Activated CD4-positive, alpha-beta T cell treated with anti-CD3 and anti-CD28 coated beads, Interleukin-10, Interleukin-2, amounts not matched to agents 100 ng/mL and 50 ng/mL, durations not matched to agents 16 hours and 8 hours (primary cell): ENCODE measurements at places on chromosomes 5 and 9.

DNA sequence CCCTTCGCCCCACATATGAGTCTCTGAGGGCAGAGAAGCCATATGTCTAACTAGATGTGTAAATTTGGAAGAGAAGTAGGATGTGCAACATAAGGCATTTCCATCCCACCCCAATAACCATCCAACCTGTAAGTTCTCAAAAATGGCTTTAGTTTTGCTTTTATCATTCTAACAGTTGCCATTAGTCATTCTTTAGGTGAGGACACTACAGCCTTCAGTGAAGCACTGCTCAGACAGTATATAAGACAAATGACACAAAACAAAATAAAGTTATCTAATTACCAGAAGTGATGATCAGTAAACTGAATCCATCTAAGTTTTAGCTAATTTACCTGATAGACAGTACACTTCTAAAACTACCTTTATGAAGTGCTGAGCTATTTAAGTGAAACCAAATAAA lies 23.9 kb downstream of the MLLT3 start:
- DNase-seq, result no peak

- DNase-seq, result peak; percentile 84
Measured at GRCh38 chr5:69334793-69335268, 2.2 kb upstream of the CCDC125 start.

DNA sequence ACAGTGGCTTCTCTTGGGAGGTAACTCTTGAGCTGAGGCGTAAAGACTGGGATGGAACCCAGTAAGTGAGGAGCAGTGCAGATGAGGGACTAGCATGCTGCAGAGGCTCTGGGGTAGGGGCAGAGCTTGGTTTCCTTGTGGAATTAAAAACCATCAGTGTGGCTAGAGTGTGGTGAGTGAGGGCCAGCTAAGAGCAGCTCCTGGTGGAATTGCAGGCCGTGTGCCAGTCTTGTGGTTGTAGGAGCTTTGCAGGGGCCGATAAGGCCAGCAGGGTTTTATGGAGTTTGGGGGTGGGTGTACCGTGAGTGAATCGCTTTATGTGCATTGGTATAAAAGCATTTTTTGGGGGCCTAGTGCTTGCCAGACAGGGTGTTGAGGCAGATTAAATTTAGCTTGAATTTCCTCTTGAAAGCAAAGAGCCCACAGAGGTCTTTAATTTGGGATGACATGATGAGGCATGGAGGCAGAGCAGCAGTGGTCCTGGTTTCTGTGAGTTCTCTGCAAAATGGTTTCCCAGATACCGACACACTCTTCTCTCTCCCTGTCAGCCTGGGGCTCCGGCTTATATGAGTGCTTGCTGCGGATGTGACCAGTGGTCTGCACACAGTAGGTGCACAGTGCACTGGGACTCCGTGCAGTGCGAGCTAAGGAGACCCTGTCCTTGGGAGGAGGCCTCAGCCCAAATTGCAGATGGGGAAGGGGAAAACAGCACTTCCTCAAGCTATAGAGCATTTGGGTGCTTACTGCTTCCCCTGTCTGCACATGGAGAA lies 176.4 kb upstream of the PITX1 start:
- no peak for DNase-seq

DNA sequence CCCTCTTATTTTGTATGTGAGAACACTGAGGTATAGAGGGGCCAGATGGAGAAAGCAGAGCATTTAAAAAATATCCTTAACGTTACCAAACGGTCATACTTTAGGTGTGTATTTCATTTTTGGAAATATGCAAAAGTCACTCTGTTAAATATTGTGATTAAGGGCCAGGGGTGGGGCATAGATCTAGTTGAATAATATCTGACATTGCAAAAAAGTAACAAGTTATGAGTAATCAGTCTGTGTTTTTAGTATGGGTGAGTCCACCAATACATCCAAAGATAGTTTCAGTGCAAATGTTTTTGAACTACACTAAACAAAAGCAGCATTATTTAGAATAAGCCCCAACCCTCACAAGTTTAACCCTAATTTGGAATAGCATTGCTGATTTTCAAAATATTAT lies 45.3 kb upstream of the CCDC112 start:
- DNase-seq, result no peak

- no peak for DNase-seq
Measured at GRCh38 chr9:120875643-120875953, 1.4 kb downstream of the PHF19 start.

- DNase-seq, result no peak
Measured at GRCh38 chr5:10678244-10678643, 82.8 kb downstream of the DAP start.

DNA sequence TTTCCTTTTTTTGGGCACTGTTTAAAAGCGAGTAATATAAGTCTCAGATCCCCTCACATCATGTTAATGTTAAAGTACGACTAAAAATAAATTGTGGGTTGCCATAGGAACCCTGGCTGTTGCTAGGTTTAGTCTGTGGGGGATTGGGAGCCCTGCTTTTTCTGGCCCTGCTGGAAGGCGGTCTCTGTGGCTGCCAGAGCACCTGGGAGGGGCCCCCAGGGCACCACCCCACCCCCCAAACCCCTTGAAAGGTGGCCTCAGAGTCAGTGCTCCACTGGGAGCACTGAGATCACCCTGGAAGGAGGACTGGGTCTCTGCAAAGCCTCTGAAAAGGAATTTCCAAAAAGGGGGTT lies 66.2 kb upstream of the NEURL1B start:
- no peak for DNase-seq

DNA sequence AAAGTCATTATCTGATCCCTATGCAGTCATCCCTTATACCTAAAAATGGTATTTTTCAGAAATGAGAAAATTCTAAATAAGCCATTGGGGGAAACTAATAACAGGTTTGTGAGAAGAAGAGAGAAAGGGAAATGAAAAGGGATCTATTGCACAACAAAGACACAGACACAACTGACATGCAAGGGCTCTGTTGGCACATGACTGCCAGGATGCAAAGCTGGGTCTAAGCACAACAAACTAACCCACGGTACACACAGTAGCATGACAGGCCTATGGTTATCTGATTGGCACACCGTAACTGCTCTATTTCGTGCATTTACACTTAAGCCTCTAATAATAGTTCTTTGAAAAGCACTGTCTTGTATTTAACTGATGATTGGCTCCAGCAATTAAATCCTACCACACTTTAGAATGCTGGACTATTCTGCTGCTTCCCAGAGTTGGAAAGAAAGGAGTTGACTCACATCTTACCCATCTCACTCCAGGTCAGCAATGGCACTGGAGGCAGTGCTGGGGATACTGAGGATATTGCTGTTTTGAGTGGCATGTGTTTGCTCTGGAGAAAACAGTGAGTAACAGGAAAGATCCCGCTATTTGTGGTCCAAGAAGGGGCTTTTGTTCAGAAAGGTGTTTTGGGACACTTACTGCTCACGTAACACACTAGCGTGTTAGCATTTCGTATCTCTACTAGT lies 328.3 kb downstream of the GLIS3 start:
- DNase-seq, result no peak

DNA sequence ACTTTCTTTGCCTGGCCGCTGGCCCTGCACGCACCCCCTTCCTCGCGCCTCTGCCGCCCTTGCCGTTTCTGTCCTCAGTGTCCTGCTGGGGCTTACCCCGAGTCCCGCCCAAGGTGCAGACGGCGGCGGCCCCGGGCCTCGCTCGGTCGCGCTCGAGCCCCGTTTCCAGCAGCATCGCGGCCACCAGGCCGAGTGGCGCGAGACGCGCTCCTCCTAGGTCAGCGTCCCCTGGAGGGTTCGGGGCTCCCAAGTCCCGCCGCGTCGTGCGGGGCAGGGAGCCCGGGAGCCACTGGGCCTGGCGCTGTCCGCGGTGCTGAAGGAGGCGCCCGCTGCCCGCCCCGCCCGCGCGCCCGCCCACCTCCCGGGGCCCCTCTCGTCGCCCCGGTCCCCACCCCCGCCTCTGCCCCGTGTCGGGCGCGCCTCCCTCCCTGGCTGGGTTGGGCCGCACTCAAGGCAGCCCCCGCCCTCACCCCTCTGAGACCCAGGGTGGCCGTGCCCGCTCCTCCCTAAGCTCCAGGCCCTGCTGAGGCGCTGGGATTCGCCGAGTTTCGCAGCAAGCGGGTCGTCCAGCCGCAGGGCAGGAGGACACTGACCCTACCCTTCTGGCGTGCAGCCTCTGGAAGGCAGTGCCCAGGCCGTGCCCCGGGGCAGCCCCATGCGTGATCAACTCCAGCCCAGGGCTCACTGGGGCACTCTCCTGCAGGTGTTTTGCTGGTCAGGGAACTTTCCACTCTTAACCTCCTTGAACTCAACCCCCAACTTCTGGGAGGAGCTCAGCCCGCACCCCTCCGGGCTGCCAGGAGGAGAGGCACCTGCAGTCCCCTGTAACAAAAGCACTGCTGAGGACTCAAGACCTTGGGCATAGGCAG lies at the start of gene LHX3:
Gene LHX3 (minus strand): TSS at position 291 of the 869 bp plus-strand sequence. CDS start 116 bp downstream, at position 175.
- peak; percentile 11 for DNase-seq

DNA sequence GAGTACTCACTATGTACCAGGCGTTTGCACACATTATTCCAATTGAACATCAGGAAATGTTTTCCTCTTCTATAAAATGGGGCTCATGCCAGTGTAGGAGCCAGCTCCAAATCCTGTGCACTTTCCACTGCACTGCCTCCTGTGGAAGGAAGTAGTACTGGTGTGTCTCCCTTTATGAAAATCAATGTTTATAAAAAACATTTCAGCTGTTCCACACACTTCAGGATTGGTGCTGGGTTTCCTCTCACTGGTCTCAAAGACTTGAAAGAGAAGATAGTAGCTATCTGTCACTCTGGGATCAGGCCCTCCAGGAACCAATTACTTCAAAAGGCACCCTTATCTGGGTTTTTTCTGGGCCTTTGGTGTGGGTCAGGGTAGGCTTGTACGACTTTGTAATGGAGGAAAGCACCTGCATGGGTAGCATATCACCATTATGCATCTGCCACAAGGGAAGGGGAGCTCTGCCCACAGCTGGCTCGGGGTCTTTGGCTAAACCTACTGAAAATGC lies 32.5 kb downstream of the RAB14 start:
- no peak for DNase-seq

GRCh38 chr5:38424148-38425060 lies 132.0 kb downstream of the LIFR start:
- DNase-seq, result no peak

DNA sequence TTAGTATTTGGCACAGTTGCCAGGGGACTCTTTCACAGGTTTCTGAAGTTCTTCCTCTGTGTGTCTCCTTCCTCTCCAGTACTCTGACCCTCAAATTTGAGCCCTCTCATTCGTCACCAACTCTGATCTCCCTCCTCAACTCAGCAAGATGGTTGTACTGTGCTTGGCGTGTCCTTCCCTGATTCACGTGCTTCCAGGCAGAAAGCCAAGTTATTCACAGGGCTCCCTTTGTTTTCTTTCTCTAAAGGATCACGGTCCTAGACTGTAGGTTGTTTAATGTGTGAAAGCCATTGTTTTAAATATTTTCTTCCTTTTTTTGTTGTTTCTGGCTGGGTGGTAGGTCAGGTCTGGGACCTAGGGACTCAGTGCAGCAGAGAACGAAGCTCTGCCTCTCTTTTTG lies 142.9 kb downstream of the DMAC1 start:
- no peak for DNase-seq

- DNase-seq, result no peak
Measured at GRCh38 chr5:43967165-43967564, 364.2 kb downstream of the NNT start.

GRCh38 chr5:65263321-65263720 lies 218.4 kb downstream of the ADAMTS6 start:
- no peak for DNase-seq

- DNase-seq, result no peak
Measured at GRCh38 chr5:2298781-2299180, 416.1 kb upstream of the IRX4 start.

DNA sequence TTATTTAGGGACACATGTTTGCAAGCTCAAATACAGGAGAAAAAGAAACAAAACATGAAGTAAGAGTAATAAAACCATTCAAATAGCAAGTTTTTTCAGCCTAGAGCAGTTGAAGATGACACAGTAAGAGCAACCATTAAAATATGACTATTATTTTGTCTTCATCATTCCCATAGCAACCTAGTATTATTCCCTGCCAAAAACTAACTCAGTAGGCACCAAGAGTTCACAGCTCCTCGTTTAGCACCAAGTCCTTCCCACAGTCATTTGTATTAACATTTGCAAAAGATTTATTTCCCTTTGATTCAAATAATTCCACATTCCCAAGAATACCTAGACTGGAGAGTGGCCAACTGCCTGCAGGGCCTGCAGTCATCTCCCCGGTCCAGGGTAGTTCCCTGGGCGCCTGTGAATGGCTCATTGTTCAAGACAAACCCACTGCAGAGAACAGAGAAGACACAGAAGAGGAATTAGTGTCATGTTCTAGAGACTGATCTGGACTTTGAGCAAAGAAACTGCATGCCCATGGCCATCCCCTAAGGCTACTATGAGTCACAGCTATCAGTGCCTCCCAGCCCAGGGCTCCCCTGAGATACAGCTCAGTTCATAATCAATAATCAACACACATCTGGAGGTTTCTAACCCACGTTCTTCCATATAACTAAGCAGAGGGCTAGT lies 139.1 kb upstream of the MAP3K1 start:
- no peak for DNase-seq

GRCh38 chr5:149062371-149063016 lies 368 bp downstream of the SH3TC2 start:
- DNase-seq, result no peak

DNA sequence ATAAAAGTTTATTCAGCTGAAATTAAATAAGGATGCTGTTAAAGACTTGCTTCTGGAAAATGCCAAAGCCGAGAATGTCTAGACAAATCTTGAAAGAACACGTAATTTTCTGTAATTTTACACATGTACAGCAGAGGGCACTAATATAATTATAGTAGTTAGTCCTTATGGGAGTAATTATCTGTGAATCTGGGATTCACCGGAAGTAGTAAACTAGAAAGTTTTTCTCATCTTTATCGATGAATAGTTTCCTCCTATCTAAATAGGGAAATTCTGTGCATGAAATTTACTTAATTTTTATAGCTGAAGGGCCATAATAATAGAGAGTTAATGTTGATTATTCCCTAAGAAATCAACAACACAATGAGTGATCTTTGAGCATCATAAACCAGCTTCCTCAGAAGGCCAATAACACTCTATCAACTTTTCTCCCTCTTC lies 18.4 kb upstream of the CNTLN start:
- DNase-seq, result peak; percentile 8

- no peak for DNase-seq
Measured at GRCh38 chr9:114460513-114461199, 44.6 kb downstream of the WHRN start.

- DNase-seq, result no peak
Measured at GRCh38 chr5:121189342-121190305, 662.1 kb upstream of the FTMT start.

DNA sequence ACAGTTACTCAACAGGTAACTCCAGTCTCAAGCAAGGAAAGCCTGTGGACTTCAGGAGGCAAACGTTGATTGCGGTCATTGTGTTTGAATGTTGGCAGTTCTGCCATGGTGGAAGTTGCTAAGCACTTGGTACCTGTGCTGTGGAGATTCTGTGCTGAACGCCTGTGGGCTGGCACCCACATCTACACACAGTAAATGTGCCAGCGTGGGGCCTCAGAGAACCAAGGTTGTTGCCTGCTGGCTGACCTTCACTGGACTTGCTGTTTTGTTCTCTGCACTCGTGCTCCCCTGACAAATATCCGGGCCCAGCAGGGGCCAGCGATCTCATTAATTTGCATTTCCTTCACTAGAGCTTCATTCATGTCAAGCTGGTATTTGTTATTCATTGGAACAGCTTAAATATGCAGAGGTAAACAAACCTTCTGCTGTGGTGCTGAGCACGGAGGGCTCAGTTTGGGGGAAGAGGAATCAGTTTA lies 141.8 kb downstream of the PRKACG start:
- DNase-seq, result no peak
